ENCODE measurements at places on chromosomes 5 and 9. TPM values are rescaled to one million over a fixed set of nuclear protein-coding genes. Genes with fewer than 3 reads are reported as not detected.

GRCh38 chr5:131630963-131631350, 4.1 kb downstream of the RAPGEF6 start:
- DNase-seq, result no peak

DNA sequence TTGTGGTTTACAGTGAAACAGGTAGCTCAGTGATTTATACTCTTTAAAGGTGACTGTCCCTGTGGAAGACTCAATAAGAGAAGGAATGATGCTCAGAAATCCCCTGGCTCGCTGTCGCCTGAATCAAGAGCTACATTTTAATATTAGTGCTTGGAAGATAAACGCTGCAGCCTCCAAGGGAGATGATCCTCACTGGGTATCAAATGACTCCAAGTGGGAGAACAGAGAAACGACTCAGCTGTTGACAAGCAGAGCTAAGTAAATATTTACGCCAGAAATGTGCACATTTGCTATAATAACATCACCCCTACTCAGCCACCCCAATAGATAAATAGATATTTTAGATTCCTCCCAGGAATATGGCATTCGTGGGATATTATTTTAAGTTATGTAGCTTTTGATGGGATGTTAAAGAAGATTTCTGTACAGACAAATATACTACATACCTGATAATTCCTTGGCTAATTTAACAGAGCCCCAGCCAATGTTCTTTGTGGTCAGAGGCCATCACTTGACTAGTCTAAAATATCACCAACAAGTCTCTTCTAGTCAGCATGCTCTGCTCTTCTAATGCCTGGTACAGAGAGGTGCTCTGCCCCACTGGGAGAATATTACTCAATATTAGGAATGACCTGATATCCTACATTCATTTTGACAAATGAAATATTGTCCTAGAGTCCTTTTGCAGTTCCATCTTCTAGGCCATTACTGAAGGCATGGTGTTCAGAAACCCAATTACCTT, 18.3 kb upstream of the CCDC192 start:
- DNase-seq, result peak; percentile 22

DNA sequence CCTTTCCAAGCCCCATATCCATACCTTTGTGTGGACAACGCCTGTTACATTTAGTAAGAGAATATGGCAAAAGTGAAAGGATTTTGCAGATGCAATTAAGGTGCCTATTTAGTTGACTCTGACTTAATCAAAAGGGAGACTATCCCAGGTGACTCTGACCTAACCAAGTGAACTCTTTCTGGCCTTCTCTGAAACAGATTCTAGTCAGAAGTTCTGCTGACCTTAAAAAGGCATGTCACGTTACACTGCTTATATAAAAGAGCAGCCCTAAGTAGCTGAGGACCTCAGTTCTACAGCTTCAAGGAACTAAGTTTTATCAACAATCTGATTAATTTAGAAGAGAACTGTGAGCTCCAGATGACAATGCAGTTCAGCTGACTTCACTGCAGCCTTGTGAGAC, 5.7 kb upstream of the TICAM2 start:
- DNase-seq, result no peak

- no peak for DNase-seq
Observed at GRCh38 chr9:93644397-93645088, 68.2 kb downstream of the PHF2 start.

DNA sequence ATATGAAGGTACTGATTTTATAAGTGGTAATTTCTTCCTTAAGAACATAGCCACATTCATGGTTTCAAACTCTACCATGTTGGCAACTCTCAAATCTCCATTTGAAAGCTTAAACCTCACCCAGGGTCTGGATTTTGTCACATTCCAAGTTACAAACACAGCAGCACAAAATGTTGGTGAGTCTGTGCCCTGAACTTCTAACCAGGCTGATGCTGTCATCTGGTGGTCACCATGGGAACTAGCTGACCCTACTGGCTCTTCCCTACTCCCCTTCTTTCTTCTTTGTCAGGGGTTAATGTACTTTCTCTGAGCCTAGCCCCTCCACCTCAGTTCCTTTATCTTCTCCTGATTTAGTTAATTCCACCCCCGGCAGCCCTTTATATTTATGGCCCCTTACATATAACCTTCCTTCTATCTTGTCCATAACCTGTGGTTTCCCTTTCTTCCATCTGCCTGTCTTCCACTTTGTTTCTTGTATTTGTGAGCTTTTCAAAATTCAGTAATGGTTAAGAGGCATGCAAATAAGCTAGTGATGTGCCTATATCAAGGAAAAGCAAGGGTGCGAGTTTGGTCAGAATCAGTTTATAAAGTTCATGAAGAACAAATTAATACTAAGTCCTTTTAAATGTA, 35.9 kb downstream of the TGFBR1 start:
- DNase-seq, result no peak

DNA sequence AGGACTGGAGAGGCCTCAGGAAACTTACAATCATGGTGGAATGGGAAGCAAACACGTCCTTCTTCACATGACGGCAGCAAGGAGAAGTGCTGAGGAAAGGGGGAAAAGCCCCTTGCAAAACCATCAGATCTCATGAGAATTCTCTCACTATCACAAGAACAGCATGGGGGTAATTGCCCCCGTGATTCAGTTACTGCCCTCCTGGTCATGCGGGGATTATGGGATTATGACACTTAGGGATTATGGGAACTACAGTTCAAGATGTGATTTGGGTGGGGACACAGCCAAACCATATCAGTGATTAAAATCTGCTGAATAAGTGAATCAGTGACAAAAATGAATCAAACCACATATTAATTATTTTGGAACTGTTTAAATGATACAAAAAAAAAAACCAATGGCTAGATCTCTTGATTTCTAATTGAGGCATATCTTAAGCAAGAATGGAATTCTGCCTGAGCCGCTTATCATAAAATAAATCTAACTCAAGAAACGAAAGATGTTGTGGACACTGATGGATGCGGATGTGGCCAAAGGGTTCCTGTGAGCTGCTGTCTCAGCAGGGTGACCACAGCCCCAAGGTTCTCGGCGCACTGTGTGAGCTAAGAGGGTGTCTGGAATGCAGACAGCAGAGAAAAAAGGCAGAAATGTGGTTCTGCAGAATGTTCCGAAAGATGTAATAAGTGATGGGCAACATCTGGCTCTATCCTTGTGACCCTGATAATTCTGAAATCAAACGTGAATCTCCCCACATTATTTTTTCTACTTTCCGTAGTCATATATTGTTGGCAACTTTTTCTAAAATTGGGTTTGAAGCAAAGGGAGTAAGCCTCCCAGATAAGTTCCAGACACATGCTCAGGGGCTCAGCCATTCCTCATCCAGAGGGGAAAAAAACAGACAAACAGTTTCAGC, 107.2 kb upstream of the ICE1 start:
- DNase-seq, result no peak

DNA sequence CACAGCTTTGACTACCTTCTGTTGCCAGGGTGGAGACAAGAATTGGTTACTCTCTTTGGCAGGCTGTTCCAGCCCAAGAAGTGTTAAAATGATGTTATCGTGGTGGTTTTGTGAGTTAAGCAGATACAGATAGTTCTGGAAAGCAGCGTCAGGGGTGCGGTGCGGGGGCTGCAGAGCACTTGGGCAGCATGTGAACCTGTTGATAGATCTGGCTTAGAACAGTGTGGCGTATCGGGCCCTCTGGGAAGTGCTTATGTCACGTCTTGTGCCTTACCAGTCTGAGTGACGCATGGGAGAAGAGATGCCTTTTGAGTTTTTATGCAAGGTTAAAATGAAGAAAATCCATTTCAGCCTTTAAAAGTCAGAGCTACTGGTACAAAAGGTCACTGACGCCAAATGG, 152.5 kb downstream of the PRKACG start:
- DNase-seq, result no peak

DNA sequence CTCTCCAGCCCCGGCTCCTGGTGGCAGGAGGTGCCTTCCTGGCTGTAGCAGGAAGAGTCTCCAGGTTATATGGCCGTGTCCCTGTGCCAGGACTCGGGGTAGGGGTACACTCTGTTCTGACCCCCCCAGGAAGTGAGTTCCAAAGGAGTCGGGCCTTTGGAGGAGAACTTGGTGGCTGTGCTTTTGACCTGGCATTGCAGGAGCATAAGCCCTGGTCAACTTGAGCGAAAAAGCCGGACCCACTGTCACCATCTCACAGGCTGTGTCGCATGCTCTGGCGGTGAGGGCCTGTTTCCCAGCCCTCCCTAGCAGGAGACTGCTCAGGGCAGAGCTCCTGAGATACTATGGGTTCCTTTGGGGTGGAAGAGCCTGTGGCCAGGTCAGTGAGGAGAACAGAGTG, 36.0 kb downstream of the GADD45G start:
- no peak for DNase-seq

DNA sequence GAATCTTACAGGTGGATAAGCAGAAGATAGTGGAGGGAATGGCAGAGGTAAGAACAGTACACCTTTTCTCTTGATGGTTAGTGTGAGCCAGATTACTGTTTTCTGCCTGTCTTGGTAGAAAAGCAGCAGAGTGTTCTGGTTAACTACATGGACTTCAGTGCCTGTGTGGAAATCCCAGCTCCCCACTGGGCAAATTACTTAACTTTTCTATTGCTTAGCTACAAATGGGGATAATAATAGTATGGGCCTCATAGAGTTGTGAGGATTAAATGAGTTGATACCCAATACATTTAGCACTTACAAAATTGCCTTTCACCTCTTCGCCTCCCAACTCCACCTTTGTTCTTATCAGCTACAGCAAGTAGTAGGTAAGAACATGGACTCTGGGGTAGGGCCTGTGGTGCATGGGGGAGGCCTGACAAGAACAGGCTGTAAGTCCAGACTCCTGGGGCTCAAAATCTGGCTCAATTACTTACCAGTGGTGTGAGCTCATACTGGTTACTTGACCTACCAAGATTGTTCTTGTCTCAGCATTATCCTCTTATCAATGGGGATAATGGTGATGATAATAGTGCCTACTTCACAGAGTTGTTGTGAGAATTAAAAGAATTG, 125.1 kb downstream of the LIFR start:
- DNase-seq, result no peak

DNA sequence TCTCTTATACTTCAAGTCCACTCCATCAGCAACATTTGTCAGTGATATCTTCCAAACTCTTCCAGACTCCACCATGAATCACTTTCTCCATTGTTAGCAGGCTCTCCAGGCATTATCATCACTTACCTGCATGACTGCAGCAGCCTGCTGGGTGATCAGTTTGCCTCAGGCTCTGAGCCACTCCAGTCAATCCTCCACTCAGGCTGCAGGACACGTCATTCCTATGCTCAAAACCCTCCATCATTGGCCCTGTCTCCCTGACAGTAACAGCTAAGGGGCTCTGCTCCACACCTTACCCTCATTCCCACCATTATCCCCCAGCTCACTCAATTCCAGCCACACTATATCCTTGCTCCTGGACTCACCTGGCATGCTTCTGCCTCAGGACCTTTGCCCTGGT, 10.7 kb downstream of the DIRAS2 start:
- DNase-seq, result no peak

- no peak for DNase-seq
Observed at GRCh38 chr5:170348137-170348633, 41.0 kb downstream of the KCNMB1 start.

DNA sequence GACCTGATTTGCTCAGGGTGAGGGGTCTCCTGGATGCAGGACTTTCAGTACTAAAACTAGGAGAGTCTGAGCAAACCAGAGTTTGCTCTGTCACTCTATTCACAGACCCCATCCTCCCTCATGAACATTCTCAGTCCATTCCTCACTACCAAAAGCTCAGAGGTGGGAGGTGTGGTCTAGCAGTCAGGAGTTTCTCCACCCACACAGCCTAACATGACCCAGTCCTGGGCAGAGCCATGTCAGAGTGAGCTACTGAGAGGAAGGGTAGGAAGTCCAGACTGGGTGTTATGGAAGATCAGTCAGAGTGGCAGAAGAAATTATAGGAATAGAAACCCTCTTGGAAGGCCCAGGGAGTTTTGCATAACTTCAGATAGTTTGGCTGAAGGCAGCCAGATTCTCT, 113.3 kb upstream of the GRAMD2B start:
- peak; percentile 1 for DNase-seq

DNA sequence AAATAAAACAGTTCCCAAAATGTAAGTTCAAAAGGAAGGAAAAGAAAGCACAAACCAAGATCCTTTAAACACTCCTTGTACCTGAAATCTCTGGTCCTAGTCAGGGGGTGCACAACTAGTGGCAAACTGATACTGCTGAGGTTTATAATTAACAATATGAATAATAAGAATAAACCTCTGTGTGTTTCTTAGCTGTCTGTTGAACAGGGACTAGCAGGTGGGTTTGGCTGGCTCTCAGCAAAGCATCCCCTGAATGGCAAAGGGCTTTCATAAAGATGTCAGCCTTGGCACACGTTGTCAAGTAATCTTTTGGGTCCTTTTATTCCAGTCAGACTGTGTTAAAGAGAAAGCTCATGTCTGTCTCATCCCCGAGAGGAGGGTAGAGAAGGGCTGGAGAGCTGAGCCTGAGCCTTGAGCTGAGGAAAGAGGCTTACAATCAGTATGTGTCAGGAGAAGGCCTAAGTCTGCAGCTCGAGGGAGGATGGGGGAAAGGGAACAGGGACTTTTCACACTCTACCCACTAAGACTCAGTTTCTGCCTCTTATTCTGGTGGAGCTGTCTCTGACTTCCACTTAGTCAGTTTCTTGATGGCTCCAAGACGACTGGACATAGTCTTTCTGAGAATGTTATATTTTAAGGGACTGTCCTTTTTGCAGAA, 123.0 kb downstream of the GALNT10 start:
- no peak for DNase-seq

DNA sequence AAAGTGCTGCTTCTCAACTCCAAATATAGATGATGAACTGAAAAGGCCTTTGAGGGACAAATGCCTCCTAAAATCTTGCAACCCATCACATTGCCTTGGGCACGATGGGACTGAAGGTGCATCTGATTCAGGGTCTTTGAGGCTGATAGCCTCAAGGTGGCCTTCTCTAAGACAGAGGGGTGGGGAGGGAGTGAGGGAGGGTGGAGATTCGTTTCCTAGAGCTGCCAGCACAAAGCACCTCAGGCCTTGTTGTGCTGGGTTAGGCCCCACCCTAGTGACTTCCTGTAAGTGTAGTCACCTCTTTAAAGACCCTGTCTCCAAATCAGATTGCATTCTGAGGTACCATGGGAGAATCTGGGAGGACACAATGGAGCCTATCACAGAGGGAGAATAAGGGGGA, 57.1 kb downstream of the BARX1 start:
- DNase-seq, result no peak

Gene OCLN
- 4.1 TPM for total RNA-seq

Gene KLHL9
- total RNA-seq, result 17.5 TPM

Gene GARIN3
- total RNA-seq, result not detected

Gene CERCAM
- 46.4 TPM for total RNA-seq

Gene SOHLH1
- not detected for total RNA-seq

Gene AMBP
- not detected for total RNA-seq

Gene TAF1L
- not detected for total RNA-seq
